ENCODE measurements at places on chromosomes 5 and 9.

- DNase-seq: peak; percentile 72
Observed at GRCh38 chr5:55997742-55998351, 3.1 kb upstream of the IL6ST start.

DNA sequence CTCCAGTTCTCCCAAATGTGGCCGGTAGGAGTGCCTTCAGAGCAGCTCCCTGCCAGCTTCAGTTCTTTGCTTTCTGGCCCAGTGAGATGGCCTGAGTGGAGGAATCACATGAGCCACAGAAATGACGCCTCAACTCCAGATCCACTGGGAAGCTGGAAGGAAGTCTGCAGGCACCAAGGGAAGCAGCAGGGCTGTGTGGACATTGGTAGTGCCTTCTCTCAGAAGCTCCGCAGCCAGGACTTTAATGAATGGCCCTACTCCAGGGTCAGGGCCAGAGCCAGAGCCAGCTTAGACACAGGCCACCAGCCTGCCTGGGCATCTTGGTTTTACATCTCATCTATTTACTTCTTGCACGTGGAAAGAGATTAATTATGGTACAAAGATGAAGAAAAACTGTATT is 12.0 kb upstream of the PSMB7 start:
- DNase-seq: no peak

DNA sequence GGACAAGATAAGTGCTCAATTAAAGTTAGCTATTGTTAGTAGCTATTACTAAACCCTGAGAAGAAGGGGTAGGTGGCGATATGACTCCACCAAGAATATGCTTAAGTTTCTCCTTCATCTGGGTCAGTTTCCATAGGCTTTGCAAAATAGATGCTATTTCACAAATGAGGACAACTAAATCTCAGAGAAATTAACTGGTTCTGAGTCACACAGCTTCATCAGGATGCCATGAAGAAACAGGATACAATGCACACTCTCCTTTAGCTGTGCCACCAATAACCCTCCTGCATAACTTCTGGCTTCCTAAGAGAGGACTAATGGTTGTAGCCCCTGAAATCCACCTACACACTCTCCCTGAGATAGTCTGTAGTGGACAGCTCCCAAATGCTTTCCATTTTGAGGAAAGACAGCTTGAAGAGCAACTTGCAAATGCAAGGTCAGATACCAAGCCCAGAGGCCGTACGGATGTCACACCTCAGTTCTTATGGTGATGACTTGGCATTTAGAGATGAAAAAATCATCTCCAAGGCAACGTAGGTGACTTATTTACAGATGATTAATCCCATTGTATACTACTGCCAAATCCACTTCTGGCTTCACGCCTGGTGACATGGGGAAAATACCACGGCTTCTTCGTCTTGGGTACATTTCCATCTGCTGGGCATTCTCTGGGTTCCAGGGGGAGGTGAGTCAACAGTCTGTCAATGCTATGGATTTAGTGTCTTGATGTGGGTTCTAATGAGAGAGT is 251.4 kb upstream of the IL12B start:
- peak; percentile 84 for DNase-seq

GRCh38 chr9:122075135-122076030 is 17.7 kb downstream of the TTLL11 start:
- no peak for DNase-seq

DNA sequence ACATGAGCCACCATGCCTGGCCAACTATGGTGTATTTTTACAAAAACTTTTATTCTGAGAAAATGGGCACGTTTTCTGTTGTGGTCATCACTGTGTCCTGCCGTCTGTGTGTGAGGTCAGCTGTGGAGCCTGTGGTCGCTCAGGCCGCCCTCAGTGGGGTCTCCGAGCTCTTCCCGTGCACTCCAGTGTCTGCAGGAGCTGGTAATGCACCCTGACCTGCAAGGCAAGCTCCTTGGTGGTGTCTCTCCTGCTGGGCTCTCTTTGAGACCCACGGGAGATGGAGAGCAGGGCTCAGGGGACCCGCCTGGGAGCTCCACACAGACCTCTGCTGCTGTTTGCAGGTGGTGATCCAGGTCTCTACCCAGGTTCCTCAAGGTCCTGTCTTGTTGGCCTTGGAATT is 9.6 kb upstream of the AHRR start:
- no peak for DNase-seq

DNA sequence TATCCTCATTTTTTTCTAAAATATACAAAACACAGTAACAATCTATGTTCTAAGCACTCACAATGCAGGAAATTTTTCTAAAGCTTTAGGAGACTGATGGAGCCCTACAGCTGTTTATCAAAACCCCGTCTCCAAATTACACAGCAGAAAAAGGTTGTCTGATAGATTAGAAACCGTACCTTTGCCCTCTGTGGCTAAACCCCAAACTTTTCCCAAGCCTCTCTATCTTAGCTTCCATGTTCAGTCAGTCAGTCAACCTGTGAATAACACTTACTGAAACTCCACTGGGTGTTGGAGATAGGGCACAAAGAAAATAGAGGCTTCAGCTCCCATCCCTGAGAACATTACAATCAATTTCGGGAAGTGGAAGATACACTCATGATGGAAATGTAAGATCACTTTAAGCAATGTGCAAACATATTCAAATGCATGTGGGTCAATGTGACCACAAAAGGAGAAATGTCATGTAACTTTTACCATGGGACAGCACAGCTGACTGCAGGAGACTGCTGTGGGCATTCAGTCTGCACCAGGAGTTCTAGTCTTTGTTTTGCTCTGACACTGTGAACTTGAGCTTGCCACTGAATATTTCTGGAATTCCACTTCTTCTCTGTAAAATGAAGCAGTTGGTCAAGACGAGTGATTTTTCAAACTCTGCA is 279.5 kb upstream of the PIK3R1 start:
- DNase-seq: no peak

GRCh38 chr5:169162407-169162806 is 138.5 kb downstream of the SLIT3 start:
- peak; percentile 64 for DNase-seq

DNA sequence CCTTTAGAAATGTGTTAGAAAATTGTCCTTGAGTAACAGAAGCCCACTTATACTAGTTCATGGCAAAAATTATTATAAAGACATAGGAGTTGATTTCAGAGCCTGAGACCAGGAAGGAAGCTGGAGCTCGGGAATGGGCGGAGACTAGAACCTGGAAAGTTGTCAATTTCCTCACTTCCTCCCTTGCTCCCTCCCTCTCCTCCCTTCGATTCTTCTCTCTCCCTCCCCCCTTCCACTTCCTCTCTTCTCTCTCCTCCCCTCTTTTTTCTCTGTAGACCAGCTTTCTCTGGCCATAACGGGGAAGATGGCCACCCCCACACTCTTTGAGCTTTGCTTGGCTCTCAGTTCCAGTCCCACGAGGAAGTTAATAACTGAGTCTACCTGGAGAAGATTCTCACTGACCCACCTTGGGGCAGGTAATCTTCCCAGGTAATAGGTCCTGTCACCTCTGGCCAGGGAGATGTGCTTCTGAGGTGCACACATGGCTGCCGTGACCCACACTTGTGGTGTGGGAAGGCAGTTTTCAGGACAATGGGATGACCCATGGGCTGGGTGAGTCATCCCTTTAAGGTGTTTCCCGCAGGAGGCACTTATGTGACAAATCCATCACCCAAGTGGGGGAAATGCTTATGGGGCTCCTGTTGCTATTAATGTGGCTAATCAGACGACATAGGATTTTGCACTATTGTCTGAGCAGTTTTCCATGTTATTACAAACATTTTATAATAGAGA is 78.7 kb downstream of the HSPA4 start:
- DNase-seq: no peak

DNA sequence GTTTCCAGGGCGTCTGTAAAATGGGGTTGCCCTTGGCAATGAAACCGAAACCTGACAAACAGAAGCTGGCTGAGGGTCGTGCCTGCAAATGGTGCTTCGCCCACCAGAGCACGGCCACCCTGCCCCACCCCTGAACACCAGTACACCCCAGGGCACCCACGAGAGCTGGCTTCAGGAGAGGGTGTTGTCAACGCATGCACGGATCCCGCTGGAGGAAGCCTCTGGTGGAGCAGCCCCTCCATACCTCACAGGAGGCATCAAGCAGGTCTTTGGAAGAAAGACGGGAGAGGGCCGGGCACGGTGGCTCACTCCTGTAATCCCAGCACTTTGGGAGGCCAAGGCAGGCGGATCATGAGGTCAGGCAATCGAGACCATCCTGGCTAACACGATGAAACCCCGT is 8.6 kb downstream of the SLC6A3 start:
- DNase-seq: no peak

GRCh38 chr5:68087866-68088265 is 127.7 kb upstream of the PIK3R1 start:
- peak; percentile 12 for DNase-seq

DNA sequence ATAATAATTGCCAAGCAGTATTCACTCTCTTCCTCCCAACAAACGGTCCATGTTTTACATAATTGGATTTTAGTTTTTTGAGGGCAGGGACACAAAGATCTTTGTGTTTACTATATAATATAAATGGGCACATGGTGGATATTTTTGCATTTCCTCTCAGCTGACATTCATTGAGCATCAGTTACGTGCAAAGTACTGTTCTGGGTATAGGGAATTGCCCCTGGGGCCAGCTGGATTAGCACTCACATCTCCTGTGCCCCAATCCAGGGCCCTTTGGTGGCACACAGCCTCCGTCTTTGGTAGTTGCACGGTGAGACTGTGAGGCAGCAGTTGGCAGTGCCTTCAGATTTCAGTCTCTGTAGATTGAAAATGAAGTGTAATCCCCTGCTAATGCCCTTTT is 1.6 kb downstream of the TDRD7 start:
- no peak for DNase-seq

DNA sequence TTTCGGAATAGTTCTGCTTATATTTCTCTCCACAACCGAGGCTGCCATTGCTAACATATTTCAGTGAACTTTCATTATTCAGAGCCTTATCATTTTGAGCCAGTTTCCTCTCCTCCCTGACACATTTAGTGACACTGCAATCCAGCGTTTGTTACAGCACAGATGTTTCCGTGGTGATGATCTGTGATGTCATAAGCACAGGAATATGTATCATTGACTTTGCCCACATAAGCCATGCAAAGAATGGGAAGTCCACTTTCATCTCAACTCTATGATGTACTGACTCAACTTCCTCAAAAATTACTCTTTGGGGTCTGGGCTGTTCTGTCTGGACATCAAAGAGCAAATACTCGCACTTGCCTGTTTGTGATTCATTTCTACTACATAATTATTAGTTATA is 291.8 kb downstream of the EBF1 start:
- no peak for DNase-seq

- DNase-seq: no peak
Observed at GRCh38 chr5:150582241-150583109, 58.0 kb upstream of the SYNPO start.

- peak; percentile 80 for DNase-seq
Observed at GRCh38 chr5:163760498-163760897, 255.1 kb downstream of the MAT2B start.

DNA sequence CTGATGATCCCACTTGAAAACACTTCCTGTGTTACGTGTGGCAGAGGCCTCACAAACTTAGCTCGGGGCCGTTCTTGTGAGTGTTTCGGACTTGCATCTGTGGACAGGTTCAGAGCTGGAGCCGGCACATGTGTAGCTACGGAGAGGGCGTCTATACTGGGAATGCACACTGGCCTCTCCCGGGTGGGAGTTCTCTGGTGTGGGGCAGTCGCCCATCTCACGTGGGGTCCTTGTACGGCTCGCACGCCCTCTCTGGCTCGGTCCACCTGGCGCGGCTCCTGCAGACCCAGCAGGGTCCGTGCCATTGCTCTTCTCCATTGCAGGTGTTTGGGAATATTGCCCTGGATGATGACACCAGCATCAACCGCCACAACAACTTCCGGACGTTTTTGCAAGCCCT is 197.9 kb downstream of the CACNA1B start:
- DNase-seq: no peak

- no peak for DNase-seq
Observed at GRCh38 chr5:124868676-124869075, 122.2 kb upstream of the ZNF608 start.

GRCh38 chr5:151820903-151821302 is 49.1 kb downstream of the G3BP1 start:
- no peak for DNase-seq

GRCh38 chr5:32601623-32602295 is 16.4 kb downstream of the SUB1 start:
- DNase-seq: no peak

DNA sequence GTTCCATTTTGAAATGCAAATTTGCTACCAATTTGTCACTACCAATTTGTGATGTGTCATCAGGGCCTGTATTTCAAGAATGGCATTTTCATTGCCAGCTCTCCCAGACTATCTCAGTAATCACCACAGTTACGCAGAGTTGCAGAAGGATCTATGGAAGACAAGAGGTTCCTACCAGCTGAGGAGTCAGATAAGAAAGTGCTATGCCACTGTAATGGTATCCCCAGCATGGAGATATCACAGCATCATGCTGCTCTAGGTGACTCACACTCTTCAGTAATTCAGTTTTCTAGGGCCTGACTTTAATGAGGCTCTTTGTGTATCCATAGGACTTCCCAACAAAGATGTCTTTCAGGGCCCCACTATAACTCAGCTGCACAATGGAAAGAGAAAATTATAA is 490.3 kb downstream of the ARHGEF28 start:
- DNase-seq: peak; percentile 55

DNA sequence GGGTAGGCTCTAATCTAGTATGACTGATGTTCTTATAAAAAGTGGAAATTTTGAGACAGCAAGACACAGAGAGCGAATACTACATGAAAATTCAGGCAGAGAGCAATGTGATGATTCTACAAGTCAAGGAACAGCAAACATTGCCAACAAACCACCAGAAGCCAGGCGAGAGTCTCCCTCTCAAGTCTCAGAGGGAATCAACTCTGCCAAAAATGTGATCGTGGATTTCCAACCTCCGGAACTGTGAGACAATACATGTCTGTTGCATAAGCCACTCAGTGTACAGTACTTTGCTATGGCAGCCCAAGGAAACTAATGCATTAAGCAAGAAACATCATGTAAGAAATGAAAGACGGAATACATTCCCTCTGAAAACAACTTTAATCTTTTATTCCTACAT is 52.1 kb upstream of the CCNG1 start:
- no peak for DNase-seq

- no peak for DNase-seq
Observed at GRCh38 chr9:124767821-124768220, 3.3 kb downstream of the NR6A1 start.

DNA sequence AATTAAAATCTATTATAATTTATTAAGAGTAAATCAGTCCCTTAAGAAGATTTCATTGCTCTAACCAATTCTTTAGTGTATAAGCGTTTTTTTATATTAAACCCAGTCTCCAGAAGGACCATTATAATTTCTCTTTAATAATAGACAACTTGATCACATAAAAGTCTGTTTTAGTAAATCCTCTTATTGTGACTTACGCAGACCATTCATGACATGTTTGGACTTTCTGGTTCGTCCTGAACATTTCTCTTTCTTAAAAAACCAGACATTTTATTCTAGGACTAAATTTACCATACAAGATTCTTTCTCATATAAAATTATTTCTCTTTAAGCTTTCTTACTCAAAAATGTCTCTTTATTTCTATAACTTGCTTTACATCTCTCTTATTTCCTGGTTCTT is 196.2 kb upstream of the RAI14 start:
- no peak for DNase-seq
